Stimulated activated CD8-positive, alpha-beta memory T cell treated with anti-CD3 and anti-CD28 coated beads, Interleukin-4, amount 100 ng/mL, for 1 hour (primary cell): ENCODE measurements at places on chromosomes 2 and 18.

- DNase-seq = no peak
Measured at GRCh38 chr2:132915812-132916549, 246.0 kb upstream of the LYPD1 start.

DNA sequence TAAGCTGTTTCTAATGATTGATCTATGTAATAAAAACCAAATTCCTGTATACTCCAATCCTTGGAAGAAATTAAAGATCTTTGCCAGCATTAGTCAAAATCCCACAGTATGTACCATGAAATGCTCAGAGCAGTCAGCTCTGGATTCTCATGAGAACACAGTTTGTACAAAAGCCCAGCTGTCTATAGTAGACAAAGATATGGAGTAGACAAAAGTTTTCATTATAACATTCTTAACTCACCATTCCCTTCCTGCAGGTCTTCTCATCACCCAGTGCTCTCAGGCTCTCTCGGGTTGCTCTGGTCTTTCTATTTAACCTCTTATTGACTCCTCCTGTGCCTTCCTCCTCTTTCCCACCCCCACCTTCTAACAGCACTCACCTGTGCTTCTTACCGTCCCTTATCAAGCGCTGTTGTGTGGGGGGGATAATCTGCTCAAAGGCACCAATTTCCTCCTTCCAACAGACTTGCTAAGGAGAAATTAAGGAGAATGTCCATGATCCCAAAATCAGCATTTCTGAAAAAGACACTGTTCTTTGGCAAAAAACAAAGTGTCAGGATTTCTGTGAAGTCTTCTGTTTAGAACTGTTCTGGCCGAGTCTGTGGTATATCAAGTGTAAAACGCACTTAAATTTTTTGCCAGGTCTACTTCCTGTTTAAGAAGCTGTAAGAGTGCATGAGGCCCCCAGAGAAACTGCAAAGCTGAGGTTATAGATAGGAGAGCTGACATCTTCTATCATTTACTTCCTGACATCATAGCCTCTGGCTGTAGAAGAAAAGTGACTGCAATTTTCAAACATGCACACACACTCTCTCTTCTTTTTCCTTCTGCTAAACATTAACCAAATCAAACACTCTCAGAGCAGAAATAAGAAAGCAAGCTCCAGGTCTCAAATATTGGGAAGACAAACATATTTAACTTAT, 144.1 kb downstream of the EVA1A start:
- DNase-seq = no peak

DNA sequence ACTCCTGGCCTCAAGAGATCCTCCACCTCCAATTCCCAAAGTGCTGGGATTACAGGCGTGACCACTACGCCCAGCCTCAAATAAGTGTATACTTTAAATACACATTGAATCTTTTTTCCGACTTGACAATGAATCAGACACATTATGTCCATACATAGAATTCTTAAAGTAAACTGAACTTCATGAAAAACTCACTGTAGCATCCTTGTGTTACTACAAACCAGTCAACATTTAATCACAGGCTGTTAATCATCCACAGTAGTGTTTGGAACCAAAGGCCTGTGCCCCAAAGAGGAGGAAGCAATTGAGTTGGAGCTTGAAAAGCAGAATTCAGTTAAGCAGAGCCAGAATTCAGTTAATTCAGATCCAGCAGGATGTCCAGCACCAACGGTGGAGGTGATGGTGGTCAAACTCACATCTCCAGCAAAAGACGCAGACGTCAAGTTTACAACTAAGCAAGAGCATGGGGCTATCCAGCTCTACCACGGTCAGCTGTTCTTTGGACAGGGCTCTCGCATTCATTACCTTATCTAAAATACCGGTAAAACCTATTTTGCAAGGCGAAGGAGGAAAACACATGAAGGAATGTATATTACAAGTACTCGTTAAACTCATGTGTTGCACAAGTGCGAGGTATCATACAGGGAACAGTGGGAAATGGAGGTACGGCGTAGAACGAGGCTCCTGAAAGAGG, 1.2 kb downstream of the SLC39A6 start:
- DNase-seq = no peak

- DNase-seq = no peak
Measured at GRCh38 chr2:196449083-196449482, 190.4 kb upstream of the CCDC150 start.

GRCh38 chr2:44267796-44268648, 7.3 kb upstream of the SLC3A1 start:
- no peak for DNase-seq

DNA sequence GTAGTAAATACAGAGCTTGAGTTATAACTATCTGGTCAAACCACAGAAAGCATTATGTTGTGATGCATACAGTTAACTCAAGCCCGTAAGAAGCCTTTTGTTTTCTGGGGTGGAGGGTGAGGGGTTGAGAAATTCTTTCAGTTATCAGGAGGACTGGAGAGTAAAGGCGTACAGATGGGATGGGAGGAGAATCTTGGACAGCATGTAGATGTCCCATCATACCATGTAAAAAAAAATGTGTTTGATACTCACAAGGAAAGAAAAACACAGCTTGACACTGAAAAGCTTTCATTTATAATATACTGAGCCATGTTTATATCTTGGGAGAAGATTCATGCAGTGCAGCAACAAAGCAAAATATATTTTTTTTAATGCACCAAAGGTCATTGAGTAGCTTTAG, 12.4 kb downstream of the CCBE1 start:
- DNase-seq = no peak

- no peak for DNase-seq
Measured at GRCh38 chr18:62631173-62631572, 84.2 kb upstream of the PHLPP1 start.

DNA sequence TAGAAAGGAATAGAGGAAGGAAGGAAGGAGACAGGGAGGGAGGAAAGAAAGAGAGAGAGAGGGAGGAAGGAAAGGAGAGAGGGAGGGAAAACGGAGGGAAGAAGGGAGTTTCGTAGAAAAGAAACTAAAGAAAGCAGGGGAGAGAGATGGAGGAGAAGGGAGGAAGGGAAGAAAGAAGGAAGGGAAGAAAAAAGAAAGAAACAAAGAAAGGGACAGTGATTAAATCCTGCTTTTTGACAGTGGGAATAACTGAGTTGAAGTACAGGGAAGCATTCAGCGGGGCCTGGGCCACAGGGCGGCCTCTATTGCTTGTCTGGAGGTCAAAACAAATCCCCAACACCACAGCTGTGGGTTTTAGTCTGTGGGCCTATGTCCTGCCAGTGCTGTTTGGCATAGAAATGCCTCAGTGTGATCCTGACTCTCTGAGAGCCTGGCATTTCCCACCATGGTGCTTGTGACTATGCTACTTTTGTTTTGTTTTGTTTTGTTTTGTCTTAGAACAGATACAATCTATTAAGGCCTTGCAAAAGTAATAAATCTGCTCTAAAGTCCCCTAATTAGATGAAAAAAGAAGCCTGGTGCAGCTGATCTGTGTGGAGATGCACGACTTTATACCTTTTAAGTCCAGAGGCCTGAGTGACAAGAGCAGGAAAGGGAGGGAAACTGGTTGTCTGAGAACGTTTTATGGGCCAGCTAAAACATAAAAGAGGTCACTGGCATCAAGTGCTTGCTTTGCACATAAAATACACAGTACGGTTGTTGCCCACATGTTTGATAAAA, 40.0 kb downstream of the IL1RL2 start:
- DNase-seq = no peak

DNA sequence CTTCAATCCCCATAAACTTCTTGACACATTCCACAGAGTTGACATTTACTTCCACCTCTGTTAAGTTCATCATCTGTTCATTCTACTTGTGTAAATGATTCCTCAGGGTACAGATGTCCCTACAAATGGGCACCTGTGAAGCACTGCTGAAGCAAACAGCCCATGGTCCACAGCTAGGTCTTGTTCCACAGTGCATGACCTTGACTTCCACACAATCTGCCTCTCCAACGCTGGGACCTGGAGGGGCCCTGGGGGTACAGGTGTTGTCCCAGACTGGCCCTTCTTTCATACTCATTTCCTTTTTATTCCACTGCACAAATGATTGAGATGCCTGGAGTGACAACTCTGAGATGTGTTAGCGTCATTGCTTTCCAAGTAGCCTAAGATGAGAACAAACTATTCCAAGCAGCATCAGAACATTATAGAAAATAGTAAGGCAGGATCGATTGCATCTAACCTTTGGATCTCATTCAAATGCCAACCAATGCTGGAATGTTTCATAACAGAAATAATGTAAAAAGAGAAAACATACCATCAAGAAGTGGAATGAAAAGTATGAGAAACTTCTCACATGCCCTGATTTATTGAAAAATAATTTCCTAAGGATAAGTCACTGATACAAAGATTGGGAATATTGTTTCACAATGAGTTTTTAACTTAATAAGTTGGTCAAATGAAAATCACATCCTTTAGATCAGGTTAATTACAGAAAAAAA, 31.2 kb downstream of the PIEZO2 start:
- DNase-seq = no peak

DNA sequence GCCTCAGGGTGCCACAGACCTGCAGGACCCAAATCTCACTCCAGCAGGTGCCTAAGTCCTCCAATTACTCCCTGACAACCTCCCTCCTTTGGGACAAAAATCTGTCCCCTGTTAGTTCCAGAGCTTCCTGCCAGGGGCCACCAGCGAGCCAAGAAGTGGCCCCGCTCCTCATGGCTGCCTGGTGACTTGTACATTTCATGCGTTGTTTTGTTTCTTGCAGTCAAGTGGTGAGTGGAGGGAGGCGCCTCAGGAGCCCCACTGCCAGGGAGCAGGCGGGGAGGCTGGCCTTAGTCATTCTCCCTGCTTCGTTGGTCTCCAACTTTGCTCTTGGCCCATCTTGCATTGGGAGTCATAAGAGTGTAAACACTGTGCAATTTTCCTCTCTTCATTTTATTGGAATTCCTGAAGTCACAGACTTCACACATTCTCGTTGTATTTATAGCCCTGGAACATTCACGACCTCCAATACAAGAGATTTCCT, 81.3 kb downstream of the KCNF1 start:
- no peak for DNase-seq

- DNase-seq = no peak
Measured at GRCh38 chr18:38115201-38115600, 549.6 kb upstream of the CELF4 start.

GRCh38 chr18:58208207-58208932, 164.3 kb downstream of the NEDD4L start:
- no peak for DNase-seq

DNA sequence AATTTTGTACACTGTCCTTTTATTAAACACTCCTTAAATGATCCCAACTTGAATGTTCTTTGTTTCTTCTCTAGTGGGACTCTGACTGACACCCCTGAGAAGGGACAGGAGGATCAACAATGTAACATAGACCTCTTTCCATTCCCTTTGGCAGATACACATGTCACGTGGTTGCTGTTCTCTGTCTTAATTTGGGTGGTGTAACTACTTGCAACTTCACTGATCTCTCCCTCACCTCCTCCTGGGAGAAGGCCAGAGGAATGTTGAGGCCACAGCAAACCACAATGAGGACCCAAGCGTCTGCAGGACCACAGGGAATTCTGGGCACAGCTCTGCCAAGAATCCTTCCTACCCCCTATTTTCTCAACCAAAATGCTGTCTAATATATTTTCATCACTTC, 205.6 kb downstream of the RTP5 start:
- DNase-seq = no peak

GRCh38 chr18:56107821-56108477, 520.0 kb upstream of the TCF4 start:
- DNase-seq = no peak

- no peak for DNase-seq
Measured at GRCh38 chr18:78448106-78448505, 531.5 kb upstream of the SALL3 start.

GRCh38 chr2:134173338-134174016, 80.4 kb upstream of the MGAT5 start:
- no peak for DNase-seq

GRCh38 chr2:219174146-219174545, 2.6 kb downstream of the CNPPD1 start:
- no peak for DNase-seq

DNA sequence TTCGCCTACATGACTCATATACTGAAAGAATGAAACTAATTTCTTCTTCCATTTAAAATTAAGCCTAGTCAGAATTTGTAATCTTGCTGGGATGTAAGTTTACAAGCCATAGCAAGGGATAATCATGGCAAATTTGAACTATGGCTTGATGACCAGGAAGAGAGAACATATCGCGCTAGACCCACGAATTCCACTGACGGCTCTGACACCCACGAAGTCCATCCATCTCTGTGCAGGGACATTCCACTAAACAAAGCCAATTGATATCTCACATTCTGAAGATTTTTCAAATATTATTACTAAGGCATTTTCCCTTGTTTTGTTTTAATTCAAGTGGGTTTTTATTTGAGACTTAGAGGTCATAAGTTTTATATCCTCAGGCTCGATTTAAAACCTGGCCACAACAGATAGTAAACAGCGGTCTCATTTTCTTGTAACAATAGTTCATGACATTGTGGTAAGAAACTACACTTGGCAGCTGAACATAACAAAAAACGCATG, 113.0 kb downstream of the QPCT start:
- DNase-seq = no peak

- no peak for DNase-seq
Measured at GRCh38 chr2:73031095-73031678, 40.3 kb downstream of the SFXN5 start.

GRCh38 chr2:175372704-175373701, 191.5 kb upstream of the ATP5MC3 start:
- DNase-seq = no peak

- DNase-seq = no peak
Measured at GRCh38 chr18:62716619-62717168, 1.4 kb downstream of the PHLPP1 start.

- no peak for DNase-seq
Measured at GRCh38 chr2:200335657-200336056, 29.2 kb downstream of the SPATS2L start.

DNA sequence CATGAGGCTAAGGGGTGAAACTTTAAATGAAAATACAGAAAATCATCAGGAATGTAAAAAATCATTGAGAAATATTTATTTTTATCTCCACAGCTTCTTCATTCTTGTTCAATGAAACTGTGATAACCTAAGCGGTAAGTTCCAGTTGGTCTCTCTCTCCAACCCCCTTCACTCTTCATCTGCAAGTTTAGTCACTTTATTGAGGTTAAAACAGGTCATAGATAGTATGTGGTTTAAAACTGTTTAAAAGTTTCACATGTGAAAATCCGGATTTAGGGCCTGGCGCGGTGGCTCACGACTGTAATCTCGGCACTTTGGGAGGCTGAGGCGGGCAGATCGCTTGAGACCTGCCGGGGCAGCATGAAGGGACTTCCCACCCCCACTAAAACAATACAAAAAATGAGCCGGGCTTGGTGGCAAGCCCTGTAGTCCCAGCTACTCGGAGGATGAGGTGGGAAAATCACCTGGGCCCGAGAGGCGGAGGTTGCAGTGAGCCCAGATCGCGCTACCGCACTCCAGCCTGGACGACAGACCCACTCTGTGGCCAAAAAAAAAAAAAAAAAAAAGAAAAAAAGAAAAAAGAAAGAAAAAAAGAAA, 1.6 kb upstream of the PHLPP1 start:
- no peak for DNase-seq
